GM13977 (cell line): ENCODE measurements at places on chromosomes 16 and 17.

DNA sequence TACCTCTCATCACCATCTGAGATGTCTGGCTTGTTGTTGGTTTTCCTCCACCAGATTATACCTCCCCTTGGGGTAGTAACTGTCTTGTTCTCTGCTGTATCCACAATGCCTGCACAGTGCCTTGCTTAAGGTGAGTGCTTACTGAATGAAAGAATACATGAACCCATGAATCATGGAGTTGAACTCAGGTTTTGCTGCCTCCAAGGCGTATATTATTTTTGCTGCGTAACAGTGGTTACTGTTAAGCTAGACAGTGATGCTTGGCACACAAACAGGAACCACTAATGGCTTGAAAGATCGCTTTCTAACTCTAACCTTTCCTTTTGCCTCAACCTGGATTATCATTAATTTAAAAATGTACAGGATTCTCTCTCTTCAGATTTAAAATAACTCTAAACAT is 695.8 kb downstream of the TOX3 start:
- DNase-seq, result no peak

- no peak for DNase-seq
Measured at GRCh38 chr17:73503560-73503959, 140.7 kb downstream of the SDK2 start.

GRCh38 chr16:64872101-64872500 is 249.8 kb downstream of the CDH11 start:
- DNase-seq, result no peak

DNA sequence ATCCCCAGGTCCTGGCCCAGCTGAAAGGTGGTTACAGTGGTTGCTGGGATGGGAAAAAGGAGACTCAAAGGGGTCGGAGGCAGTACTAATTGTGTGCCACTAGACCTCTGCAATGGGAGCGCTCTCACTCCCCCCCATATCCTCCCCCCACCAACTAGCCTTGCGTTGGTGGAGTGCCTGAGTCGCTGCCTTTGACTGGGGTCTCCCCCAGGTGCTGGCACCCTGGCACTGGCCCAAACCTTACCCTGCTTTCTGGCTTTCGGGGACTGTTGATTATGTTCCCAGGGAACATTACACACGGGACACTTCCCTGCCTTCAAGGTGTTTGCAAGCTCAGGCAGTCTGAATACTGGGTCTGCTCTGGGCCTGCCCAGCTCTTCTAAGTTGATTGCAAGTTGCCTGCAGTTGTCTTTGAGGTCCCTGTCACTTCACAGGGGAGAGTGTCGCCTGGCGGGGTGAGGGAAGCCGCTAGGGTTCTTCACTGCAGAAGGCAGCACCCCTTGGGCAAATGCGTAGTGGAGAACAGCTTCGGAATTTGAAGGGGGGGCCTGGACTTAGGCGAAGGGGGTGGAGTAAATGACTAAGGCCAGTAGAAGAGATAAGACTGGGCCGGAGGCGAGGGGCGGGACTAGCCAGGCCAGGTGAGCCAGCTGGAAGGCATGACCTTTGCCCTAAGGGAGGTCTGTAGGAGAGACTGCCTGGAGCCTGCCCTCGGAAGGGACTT is 98.0 kb downstream of the RAB11FIP4 start:
- no peak for DNase-seq

DNA sequence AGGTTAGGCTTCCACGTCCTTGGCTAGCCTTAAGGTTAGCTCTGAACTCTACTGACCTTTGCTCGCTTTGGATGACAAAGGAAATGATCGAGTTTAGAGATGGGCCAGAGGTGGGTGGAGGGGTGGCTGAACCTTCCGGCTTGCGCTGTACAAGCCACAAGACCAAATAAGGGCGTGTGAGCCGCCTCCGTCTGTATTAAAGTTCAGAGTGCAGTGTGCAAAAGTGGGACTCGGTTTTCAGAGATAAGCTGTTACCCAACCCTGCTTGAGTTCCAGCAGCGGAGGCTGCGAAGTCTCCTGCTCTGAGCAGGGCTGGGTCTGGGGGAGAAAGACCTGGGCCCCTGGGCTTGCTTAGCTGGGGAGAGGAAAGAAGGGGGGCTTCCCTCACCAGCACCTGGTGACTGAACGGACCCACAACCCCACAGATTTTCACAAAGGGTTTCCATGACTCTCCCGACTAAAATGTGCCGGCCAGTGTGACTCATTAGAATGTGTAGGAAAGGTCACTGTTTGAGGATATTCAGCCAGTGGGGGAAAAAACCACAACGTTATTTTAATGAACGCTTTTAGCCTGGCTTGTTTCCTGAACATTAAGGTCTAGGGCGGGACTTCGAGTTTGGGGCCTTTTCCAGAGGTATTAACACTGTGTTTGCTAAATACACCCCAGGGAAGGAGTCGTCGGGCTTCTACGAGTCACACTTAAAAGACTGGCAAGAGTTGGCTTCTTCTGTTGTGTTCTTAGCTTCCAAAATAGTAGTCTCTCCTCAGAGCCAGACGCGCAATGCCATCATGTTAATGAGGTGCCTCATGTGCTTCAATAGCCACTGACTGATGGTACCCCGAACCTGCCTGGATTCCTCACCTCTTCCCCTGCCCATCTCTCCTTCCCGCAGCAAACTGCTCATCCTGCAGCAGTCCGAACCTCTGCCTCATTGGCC is 67.0 kb downstream of the CENPV start:
- DNase-seq, result peak; percentile 83

- DNase-seq, result no peak
Measured at GRCh38 chr17:57425903-57426880, 169.9 kb downstream of the MSI2 start.

GRCh38 chr16:60059141-60059540 is 1325.0 kb upstream of the GOT2 start:
- no peak for DNase-seq

DNA sequence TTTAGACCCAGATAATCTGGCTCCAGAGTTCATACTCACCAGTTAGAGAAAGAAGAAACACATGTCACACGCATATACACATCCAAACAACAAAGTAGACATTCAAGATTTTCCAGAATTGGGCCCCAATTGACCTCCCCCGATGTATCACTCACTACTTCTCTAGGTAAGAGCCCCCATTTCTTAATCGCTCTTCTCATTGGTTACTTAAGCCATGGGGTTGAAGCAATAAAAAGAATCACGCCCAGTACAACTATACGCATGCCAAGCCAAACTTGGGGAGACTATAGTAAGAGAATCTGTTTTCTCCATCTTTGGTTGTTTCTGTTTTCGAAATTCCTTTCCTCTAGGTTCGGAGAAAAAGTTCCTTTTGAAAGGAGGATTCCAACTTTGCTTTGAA is 565 bp downstream of the DDX52 start:
- DNase-seq, result no peak
